Glutamatergic neuron (in vitro differentiated cells): ENCODE measurements at places on chromosomes 11 and 22.
A peak's percentile ranks its signal among the peaks of the same experiment; 100 is the strongest.

DNA sequence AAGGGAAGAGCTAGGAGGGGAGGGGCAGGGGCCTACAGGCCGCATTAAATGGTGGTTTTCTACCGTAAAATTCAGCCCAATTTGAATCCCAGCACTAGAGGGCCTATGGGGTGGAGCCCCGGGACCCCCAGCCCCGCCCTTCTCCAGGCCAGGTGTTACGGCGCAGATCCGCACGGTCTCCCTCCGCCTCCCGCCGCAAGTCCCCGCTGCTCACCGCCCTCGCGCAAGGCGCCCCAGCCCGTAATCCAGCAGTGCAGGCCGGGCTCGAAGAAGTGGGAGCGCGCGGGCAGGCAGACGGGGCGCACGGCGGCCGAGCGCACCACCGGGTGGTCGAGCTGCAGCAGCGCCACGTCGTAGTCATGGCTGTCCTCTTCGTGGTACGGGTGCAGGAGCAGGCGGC lies 17.3 kb downstream of the KCTD17 start:
- DNase-seq, result peak; percentile 64

DNA sequence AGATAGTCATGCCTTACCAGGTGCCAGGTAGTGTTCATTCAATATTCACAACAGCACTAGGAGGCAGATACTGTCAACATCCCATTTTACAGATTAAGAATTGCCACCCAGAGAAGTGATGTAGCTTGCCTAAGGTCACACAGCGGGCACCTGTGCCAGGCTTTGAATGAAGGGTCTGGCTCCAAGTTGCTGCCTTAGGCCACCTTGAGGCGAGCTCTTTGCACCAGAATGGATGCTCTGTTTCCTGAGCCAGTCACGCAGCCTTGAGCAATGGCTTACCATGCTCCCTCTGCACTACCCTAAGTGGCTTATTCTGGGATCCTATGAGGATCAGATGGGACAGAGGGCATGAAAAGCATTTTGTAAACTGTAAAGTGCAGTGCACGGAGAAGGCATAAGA lies 25.1 kb upstream of the TIMP3 start:
- DNase-seq, result no peak

GRCh38 chr11:62193952-62194351 lies 3.9 kb downstream of the SCGB1D1 start:
- no peak for DNase-seq

DNA sequence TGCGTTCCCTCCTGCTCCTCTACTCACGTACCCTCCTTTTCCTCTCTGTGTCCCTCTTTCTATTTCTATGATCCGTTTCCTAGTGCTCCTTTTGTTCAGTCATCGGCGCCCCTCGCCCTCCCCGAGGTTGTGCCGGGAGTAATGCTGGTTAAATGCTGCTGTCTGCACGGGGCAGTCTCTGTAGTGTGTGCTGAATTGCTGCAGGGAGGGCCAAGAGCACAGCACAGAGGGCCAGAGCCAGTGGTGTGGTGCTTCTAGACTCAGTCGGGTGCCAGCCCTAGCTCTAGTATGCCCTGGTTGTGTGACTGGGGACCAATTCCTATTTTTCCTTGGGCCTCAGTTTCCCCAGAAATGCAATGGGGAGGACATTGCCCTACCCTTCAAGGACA lies 98.3 kb downstream of the PKNOX2 start:
- DNase-seq, result no peak

DNA sequence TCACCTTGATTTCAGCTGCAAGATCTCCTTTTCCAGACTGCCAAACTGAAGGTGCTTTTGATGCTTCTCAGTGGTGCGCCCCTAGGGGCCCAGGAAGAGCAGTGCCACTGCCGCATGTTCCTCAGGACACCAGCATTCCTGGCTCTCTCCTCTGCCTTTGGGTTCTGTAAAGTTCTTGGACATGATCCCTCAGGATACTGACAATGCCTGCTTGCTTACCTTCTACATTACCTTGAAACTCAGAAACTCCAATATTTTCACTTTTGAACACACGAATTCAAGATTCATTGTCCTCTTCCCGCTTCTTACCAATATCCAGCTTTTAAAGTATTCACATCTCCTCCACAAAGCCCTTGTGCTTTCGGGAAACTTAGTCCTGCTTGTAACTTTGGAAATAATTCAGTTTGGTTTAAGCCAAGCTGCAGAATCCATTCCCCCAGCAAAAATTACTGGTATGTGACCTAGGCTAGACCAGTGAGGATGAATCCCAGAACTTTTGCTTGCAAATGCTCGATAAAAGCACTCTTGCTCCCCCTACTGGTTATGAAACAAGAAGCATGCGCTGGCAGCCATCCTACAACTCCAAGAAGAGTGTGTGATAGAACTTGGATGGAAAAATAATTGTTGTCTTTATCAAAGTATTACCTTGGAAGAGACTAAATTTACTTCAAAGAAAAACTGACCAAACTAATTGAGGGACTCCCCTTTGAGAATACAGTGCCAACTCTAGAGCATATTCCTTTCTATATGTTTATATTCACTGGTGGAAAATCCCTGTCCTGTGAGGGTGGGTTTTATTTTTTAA lies 16.5 kb upstream of the OR5B21 start:
- DNase-seq, result peak; percentile 64

DNA sequence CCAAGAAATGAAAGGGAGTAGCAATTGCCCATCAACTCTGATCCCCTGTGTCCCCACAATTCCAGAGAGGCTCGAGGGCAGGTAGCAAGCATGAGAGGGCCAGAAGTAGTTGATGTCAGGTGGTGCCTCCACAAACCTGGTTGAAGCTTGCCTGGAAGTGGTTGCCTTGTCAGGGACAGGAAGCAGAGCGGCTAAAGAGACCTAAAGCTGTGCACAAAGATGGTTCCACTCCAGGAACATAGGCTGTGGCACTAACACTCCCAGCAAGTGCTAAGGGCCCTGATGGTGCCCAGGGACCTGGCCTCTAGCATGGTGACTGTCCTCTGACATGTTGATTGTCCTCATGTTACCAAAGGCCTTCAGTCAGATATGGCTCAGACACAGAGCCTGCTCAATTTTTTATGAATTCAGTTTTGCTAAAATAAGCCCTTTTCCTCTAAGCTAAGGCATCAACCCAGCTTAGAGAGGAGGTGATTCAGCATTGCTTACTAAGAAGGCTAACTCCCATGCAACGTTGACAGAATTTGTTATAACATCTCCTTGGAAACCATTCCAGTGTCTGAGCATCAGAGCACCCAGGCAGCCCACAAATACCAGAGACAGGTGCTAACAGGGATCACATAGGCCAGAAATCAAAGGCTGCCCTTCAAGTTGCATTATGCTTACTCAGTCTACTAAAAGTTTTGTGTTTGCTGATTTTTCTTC lies 196.3 kb upstream of the ARHGAP20 start:
- DNase-seq, result no peak

DNA sequence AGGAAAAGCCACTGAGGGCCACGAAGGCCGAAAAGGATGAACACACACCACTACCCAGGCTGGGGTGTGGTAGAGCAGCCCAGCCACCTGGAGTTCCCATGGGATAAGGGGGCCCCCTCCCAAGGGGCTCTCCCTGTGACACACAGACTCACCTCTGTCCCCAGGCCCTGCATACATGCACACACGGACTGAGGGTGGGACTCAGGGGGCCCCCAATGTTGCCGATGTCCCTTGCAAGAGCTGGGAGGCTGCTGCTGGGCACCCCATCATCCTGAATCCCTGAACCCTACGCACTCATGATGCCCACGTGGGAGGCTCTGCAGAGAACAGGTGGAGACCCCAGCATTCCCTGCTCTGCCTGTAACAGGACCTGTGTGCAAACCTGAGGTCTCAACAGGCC lies 14.5 kb downstream of the SHANK2 start:
- no peak for DNase-seq

- DNase-seq, result no peak
Measured at GRCh38 chr22:45397806-45398205, 15.6 kb downstream of the SMC1B start.

DNA sequence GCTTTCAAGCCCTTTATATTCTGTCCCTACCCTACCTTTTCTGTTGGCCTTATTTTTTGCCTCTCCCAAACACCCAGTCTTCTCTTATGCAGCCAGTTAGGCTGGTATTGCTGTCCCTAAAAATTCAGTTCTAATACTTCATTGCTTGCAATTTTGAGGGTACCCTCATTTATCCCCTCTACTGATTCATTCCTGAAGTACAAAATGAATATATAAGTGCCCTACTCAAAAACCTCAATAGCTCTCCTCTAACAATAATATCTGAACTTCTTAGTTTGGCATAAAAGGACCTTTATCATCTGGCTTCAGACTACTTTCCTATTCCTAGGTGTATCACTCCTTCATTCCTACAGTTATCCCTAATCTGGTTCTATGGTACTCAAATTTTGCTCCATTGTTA lies 5.2 kb upstream of the EIF4G2 start:
- no peak for DNase-seq

DNA sequence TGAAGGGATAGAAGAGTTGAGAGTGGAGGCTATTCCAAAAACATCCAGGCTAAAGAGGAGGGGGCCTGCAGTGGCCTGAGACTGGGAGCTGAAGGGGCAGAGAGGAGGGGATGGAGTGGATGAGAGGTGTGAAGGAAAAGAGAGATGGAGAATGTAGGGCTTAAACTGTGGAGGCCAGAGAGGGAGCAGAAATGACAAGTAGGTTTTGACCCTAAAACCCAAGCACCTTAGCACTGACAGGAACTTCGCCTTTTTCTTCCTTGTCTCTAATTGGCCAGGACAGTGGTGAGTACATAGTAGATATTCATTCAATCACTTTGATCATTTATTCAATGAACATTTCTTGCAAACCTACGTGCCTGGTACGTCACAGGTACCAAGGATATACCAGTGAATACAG lies 7.3 kb downstream of the FAM111B start:
- DNase-seq, result no peak

- peak; percentile 53 for DNase-seq
Measured at GRCh38 chr11:75240311-75241035, at the start of gene TPBGL. TPBGL (plus strand) TSS chr11:75240774; CDS start chr11:75241050, 276 bp downstream.

GRCh38 chr11:83456075-83456474 lies 169.9 kb upstream of the CCDC90B start:
- peak; percentile 66 for DNase-seq

GRCh38 chr22:42443240-42444076 lies 11.3 kb upstream of the NFAM1 start:
- no peak for DNase-seq

- DNase-seq, result peak; percentile 79
Measured at GRCh38 chr22:26172389-26172990, 3.2 kb downstream of the SEZ6L start.

DNA sequence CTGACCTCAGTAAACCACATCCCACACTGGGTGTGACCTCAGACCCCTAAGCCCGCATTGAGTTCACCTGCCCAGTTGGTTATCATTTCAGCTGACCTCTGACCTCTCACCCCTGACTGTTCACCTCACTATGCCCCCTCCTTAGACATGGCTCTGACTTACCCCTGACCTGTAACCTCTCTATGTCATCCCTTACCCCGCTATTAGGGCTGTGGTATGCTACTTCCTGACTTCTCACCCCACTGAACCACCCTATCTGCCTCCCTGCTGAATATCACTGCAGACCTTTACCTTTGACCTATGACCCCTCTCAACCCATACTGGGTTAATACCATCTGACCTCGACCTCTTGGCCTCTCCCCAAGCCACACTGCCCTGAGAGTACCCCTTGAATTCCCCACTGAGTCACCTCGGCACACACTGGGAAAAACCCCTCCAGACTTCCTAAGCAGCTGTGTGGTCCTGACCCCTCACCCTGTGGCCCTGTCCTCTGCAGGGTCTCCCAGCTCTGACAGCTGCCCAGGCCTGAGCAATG lies 8.3 kb downstream of the PLCB3 start:
- no peak for DNase-seq

DNA sequence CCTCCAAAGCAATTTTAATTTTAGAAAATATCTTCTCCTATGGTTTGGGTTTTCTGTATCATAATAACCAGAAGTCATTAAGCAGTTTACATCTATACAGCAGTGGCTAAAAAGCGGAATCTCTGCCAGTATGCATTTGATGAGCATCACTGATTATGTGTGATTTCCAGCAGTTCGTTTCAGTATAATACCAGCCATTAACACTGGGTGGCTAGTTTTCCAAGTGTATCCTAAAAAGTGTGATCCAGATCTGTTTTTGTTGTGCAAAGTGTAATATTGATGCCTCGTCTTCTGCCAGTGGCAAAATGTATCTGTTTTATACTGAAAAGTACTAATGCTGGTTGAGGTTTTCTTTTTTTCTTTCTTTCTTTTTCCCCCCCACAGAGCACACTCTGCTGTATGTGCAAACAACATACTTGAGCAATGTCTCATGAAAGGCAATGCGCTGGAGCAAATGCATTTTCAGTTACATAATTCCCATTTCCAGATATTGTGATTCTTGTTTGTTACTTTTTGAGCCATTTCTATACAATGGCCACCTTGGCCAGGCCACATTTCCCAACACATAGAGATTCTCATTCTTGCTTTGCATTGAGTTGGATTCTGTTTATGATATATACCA lies 64.2 kb downstream of the SLC36A4 start:
- no peak for DNase-seq
